CD4-positive, alpha-beta T cell treated with Interleukin-2 at 100 ng/mL for 4 hours (primary cell): ENCODE measurements at places on chromosomes 5 and 9.

GRCh38 chr5:38979535-38979934, 94.7 kb downstream of the RICTOR start:
- DNase-seq = no peak

- no peak for DNase-seq
Observed at GRCh38 chr5:140795259-140795641, 598 bp downstream of the PCDHA2 start.

DNA sequence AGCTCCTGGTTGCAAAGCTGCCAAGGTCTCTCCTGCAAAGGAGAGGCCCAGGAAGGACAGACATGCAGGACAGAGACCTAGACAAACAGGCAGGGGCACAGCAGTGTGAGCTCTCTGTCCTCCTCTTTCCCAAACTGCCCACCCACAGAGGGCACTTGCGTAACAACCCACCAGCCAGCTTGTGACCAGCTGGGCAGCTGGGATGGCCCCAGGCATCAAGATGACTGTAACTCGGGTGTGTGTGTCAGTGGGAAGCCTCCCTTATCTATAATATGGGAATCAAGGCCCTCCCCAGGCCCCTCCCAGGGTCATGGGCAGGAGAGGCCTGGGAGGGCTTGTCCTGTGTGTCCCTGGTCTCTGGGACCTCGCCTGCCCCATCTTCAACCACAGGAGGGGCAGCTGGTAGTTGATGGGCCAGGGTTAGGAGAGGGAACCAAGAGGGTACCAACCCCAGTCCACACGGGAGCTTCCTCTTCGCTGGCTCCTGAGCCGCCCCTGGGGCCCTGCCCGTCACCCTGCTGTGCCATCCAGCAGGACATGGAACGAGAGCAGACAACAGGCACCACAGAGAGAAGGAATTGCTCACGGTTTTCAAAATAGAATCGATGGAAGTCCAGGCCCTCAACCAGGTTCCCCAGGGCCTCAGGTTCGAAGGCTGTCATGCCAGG, 37.9 kb downstream of the SLC6A7 start:
- no peak for DNase-seq

DNA sequence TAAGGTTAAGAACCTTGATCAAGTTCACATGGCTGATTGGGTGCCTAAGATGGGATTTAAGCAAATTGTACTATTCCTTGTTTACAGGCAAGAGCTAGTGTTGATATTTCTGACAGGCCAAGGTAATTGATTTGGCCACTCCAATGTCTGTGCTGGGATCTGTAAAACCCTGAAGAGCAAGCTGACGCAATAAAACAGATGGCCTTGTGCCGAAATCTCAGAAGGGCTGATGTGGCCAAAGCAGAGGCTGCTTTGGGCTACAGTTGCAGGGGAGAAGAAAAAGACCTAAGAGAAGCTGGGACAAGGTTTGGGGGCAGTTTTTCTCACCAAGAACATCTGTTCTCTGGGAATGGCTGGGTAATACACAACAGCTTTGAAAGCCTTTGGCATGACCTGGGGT, 463.2 kb upstream of the ZNF608 start:
- DNase-seq = no peak

GRCh38 chr5:32450952-32451351, 6.4 kb upstream of the ZFR start:
- DNase-seq = no peak

DNA sequence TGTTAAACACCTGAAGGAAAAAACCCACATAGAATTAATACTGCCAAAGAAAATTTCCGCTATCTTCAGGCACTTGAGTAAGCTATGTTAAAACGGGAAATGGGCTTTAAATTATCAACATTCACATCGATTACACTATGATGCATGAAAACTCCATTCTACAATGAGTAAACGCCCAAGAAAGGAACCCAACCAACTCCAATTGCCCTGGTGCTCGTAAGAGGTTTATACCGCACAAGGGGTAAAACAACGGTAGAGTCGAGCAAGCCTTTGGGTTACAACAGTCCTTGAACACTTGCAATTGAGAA, 1.0 kb downstream of the AGTPBP1 start:
- no peak for DNase-seq

- no peak for DNase-seq
Observed at GRCh38 chr9:129328355-129329042, 150.4 kb upstream of the IER5L start.

GRCh38 chr5:14110196-14110595, 32.9 kb upstream of the TRIO start:
- DNase-seq = no peak

GRCh38 chr9:111857555-111858211, 38.9 kb upstream of the UGCG start:
- no peak for DNase-seq

DNA sequence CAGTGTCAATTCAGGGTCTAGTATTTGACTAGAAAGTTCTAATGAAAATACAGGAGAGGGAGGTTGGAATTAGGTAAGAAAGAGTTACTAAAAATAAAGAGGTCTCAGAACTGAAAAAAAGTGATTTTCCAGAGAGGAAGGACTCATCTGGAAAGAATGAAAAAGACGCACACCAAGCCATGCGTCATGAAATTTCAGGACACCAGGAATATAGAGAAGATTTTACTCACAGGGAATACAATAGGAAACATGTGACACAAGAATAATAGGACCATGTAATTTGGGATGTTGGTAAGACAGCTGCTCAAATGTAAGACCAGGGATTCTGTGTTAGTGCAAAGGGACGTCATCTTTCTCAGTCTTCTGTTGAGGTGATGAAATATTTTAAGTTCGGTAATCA, 224.7 kb downstream of the GDNF start:
- no peak for DNase-seq

GRCh38 chr5:82011761-82012160, 39.9 kb downstream of the ATG10 start:
- DNase-seq = no peak

DNA sequence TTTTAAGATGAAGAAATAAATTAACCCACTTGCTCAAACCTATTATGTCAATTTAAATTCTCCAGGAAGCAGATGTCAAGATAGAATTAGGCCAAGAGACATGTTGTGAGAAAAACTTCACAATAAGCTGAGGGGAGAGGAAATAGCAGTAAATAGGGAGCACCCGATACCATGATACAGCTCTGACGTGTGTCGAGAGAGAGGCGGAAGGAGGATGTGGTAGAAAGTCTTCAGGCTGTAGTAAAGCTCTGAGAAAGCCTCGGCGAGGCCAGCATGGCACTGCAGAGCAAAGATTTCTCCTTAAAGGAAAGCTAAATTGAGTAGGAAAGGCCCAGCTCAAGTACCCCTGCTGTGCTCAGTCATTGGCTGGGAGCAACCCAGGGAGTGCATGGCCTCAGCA, 6.0 kb upstream of the PUM3 start:
- no peak for DNase-seq

- no peak for DNase-seq
Observed at GRCh38 chr9:92514635-92515034, 21.2 kb downstream of the ECM2 start.

- no peak for DNase-seq
Observed at GRCh38 chr9:77892171-77892570, 139.4 kb downstream of the GNAQ start.
